Chondrocyte (in vitro differentiated cells): ENCODE measurements at places on chromosomes 11 and 22. TPM values are rescaled to one million over a fixed set of nuclear protein-coding genes. Genes with fewer than 3 reads are reported as not detected.

Gene LDLRAD3
- 7.4 to 14.8 TPM (median 8.6 TPM) in 3 replicates for total RNA-seq

Gene ARHGEF17
- 82.4 to 114 TPM (median 113 TPM) in 3 replicates for total RNA-seq

Gene OR5B21
- total RNA-seq = not detected in 3 replicates

DNA sequence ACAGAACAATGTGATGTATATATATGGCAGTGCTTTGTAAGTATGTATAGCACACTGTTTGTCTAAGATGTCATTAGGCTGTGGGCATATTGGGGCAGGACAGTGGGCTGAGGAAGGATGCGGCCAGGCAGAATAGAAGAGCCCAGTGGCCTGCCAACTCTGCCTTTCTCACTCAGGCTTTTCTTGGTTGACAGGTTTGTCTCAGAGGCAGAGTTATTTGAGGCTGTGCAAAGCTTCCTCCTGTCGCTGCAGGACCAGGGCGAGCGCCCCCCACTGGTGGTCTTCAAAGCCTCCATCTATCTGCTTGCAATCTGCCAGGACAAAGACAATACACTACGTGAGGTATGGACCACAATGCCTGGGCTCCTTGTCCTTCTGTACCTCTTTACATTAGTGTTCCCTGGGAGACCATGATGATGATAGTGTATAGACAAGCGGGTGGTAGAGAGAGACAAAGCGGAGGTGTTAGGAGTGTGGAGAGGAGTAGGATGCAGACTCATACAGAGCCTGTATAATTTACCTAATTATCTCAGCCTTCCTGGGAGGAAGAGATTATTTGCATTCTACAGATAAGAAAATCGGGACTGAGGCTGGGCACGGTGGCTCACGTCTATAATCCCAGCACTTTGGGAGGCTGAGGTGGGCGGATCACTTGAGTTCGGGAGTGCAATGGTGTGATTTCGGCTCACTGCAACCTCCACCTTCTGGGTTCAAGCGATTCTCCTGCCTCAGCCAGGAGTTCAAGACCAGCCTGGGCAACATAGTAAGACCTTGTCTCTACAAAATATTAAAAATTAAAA is 37.3 kb upstream of the CCDC134 start:
- no peak overlapping the region for H3K4me3 ChIP-seq
- peaks cover under 1% of the 10 kb centered on the region for H3K4me1 ChIP-seq
- H3K27me3 ChIP-seq = no peaks in the 10 kb centered on the region
- DNase-seq = no peak

- H3K4me3 ChIP-seq = no peak overlapping the region
- H3K4me1 ChIP-seq = no peaks in the 10 kb centered on the region
- H3K27ac ChIP-seq = no peak overlapping the region
- DNase-seq = peak; percentile 89
- no peaks in the 10 kb centered on the region for H3K36me3 ChIP-seq
Observed at GRCh38 chr22:49306632-49307480, 520.8 kb downstream of the BRD1 start.

- H3K27ac ChIP-seq = no peak overlapping the region
- DNase-seq = peak; percentile 77
- no peaks in the 10 kb centered on the region for H3K27me3 ChIP-seq
- H3K4me3 ChIP-seq = no peak overlapping the region
Observed at GRCh38 chr22:20430101-20430719, 7.4 kb downstream of the SCARF2 start.

DNA sequence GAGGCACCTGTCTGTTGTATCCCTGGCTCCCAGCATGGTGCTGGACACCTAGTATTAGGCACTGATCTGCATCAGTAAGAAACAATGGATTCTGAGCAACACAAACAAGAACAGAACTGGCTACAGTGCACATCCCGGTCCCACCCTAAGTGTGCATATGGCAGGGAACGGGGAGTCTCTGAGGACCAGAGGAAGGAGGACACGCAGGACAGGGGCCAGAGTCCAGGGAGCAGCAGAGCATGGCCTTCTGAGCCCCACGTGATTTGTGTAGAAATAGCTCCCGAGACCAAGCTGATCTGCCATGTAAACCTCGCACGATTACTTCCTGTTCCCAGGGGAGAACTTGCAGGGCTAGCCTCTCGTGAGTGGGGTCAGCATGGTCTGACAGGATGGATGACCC is 12.7 kb upstream of the SNX32 start:
- H3K36me3 ChIP-seq = no peaks in the 10 kb centered on the region
- no peak overlapping the region for H3K4me3 ChIP-seq
- H3K4me1 ChIP-seq = peaks cover 14% of the 10 kb centered on the region
- no peaks in the 10 kb centered on the region for H3K27me3 ChIP-seq
- no peak for DNase-seq

DNA sequence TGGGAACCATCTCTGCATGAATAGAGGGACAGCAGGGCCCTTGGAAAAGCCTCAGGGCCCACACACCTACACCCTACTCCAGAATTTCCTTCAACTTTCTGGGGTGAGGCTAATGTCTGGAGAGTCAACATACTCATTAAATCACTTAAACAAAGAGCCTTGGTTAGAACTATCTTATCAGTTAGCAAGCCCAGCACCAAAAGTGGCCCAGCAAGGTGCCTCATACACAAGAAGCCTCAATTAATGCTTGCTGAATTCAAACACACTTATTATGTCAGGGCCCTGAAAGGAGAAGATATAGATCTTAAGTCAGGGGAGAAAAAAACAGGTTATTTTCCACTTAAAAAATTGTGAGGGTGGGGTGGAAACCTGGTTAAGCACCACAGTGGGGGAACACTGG is 61.4 kb downstream of the C11orf58 start:
- no peak for DNase-seq
- H3K4me1 ChIP-seq = peaks cover 5% of the 10 kb centered on the region
- H3K27ac ChIP-seq = no peak overlapping the region
- H3K36me3 ChIP-seq = peaks cover 1% of the 10 kb centered on the region
- H3K27me3 ChIP-seq = no peaks in the 10 kb centered on the region
- H3K4me3 ChIP-seq = no peak overlapping the region

GRCh38 chr11:130513132-130513531 is 64.7 kb downstream of the ADAMTS15 start:
- no peak overlapping the region for H3K4me3 ChIP-seq
- no peak overlapping the region for H3K27ac ChIP-seq
- H3K4me1 ChIP-seq = peaks cover 26% of the 10 kb centered on the region
- H3K27me3 ChIP-seq = no peaks in the 10 kb centered on the region
- H3K36me3 ChIP-seq = peaks cover 5% of the 10 kb centered on the region
- no peak for DNase-seq

DNA sequence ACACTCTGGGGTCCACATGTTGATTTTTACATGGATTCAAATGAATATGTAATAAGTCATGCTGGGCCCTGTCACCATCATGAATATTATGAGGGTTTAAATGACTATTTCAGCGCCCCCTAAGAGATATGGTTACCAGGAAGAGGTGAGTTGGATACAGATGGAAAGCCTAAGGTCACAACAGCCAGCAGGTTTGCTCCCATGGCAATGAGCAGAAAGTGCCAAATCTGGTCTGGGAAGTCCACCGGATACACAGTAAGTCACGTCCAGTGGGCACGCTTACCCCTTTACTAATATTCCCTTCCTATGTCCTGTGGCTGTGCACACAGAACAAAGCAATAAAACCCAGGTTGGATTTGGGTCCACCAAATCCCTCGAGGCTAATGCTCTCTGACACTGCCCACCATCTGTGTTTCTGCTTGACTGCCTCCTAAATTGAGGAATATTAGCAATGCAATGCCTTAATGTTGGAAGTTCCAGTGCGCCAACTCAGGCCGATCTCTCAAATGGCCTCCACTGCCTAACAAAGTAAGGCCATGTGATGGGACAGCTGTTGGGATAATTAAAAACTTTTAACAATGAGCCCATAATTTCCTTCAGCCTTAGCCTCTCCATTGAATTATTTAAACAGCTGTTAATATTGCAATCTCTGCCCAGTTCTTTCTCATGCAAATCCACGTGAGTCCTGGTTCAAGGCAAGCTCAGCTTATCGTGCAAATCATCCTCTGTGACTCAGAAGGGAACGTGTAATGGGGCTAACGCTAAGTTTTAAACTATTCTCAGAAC is 97.6 kb downstream of the SLC1A2 start:
- peaks cover 25% of the 10 kb centered on the region for H3K4me1 ChIP-seq
- H3K27me3 ChIP-seq = no peaks in the 10 kb centered on the region
- H3K4me3 ChIP-seq = no peak overlapping the region

DNA sequence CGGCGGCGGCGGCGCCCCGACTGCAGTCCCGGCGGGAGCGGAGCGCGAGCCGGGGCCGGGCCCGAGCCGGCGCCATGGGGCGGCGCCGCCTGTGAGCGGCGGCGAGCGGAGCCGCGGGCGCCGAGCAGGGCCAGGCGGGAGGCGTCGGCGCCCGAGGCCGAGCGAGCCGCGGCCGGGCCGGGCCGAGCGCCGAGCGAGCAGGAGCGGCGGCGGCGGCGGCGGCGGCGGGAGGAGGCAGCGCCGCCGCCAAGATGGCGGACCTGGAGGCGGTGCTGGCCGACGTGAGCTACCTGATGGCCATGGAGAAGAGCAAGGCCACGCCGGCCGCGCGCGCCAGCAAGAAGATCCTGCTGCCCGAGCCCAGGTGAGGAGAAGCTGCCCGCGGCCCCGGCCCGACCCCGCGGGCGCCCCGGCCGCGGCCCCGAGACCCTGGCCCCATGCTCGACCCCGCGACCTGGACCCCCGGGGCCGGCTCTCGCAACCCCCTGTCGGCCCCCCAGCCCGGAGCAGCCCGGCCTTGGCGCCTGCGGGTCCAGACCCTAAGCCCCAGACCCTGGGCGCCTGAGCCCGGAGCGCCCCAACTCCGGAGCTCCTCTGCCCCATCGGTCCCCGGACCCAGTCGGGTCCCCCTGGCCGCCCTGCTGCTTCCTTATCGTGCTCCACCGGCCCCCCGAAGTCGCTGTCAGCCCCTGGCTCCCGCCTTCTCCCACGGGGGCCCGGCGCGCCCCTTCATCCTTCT is at the start of gene GRK2:
GRK2 (plus strand) TSS at position 25 of the 739 bp plus-strand sequence; CDS start at position 252, 227 bp downstream.
- DNase-seq = peak; percentile 59
- no peaks in the 10 kb centered on the region for H3K36me3 ChIP-seq
- peak within 1 kb of the TSS; percentile 65 for H3K27ac ChIP-seq

- DNase-seq = no peak
- H3K4me1 ChIP-seq = peaks cover 4% of the 10 kb centered on the region
- H3K36me3 ChIP-seq = no peaks in the 10 kb centered on the region
- peaks cover 59% of the 10 kb centered on the region for H3K27me3 ChIP-seq
Observed at GRCh38 chr11:32052215-32052614, 38.7 kb upstream of the RCN1 start.
